Naive thymus-derived CD4-positive, alpha-beta T cell (primary cell): ENCODE measurements at places on chromosomes 12 and 14.

- no peak for DNase-seq
These were observed 47.6 kb upstream of the SELPLG start for GRCh38 chr12:108681317-108681716.

GRCh38 chr12:50069539-50069938 lies 12.1 kb downstream of the ASIC1 start:
- no peak for DNase-seq

DNA sequence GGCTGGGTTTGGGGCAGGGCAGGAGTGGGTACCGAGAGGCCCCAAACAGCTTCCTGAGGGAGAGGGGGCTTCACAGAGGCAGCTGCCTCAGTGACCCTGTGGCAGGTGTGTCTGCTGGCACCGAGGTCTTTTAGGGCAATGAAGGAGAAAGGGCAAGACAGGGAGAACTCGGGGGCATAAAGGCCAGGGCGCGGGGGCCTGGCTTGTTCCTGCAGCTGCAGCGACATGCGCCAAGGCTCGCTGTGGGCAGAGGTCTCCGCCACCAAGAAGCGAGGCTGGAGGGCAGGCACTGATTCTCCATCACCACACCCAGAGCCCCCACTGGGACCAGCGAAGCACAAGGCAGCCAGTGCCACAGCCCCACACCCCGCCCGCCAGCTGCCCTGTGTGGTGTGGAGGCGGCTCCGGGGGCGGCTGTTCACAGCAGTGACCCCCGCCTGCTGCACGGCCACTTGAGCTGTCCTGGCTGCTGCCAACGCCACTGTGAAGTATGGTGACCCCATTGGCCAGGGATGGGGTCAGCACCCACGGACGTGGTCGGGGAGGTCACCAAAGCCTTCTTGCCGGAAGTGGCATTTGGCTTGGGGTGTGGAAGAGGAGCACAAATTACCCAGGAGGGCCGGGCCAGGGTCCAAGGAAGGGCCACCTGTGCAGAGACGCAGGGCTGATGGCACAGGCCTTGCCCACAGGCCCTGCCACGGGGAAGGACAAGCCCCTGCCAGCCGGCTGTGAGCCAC lies 16.4 kb downstream of the BAG5 start:
- no peak for DNase-seq

- DNase-seq, result no peak
These were observed 22.4 kb downstream of the SLC7A8 start for GRCh38 chr14:23160924-23161522.

GRCh38 chr14:56666294-56666693 lies 86.7 kb downstream of the TMEM260 start:
- DNase-seq, result no peak

DNA sequence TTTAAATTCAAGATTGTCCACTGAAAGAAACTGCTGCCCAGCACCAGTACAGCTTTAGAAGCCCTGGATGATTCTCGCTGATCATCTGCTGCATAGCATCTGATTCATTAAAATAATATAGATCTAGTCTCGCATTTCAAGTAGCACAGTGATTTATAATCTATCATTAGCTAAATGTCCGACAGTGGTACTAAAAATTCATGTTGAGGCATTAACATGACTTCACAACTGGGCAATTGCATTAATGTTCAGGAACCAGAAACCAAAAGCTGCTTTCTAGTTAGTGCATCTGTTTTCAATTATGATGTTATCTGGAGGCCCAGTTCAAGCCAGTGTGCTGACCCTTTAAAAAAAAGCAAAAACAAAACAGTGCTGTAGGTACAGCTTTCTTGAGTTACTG lies 1987.2 kb upstream of the SEL1L start:
- no peak for DNase-seq

GRCh38 chr12:2877953-2878732 lies 1.1 kb downstream of the RHNO1 start:
- DNase-seq, result no peak

DNA sequence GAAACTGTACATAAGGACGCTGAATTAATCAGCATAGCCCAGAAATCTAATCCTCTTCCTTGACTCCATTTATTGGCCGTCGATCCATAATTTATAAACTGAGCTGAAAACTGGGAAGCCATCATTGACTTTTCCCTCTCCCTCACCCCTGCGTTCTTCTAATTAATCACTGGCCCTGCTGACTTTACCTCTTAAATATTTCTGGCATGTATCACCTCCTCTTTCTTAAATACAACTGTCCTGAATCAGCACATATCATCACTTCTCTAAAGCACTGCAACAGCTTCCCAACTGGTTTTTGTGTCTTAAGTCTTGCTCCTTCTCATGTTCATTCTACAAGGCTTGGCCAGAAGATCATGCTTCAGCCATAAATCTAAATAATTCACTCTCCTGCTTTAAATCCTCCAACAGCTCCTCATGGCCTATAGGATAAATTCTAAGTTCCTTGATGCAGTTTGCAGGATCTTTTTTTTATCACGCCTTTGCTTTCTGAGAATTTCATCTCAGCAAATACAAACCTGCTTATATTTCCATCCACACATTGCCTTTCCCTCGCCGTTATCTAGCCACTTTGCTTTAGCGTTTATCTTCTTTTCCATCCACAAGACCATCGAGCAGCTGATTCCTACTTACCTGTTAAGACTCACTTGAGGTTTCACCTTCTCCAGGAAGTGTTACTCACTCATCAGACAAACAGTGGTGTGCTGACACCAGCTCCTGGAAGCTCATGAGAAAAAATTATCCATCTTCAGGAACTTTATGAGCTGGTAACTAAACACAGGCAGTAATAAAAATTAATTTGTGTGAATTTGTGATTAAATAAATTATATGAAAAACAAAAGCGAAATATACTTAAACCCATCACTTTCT lies 295.6 kb upstream of the FLRT2 start:
- DNase-seq, result no peak

- DNase-seq, result no peak
These were observed 4.9 kb downstream of the PPP1R3E start for GRCh38 chr14:23297611-23298277.

DNA sequence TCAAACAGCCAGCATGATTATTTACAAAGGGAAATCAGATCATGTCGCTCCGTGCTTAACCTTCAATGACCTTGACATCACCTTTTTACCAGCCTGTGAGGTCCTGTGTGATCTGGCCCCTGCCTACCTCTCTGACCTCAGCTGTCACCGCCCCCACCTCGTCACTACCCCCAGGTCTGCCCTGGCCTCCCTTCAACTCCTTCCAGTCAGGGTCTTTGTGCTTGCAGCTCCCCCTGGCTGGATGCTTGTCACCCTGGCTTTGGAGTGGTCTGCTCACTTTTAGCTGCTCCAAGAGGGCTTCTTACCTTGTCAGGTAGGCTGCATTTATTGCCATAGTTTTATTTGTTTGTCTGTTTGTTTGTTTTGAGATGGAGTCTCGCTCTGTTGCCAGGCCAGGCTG lies 8.2 kb upstream of the MAX start:
- DNase-seq, result no peak

DNA sequence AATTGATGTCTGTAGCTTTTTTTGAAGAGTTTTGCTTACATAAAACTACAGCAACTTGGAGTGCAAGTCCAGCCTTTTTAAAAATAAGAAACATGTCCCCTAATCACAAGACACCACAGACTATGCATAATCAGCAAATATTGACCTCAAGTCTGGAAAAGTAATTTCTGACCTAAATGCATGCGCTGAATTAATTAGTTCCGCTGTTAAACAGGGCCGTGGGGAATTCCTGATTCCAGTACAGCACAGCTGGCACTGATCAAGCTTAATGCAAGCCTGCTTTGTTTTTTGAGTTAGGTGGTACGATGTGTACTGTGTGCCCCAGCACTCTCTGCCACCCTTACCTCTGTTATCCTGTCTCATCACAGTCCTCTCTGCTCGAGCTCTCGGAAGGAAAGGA lies 9.2 kb downstream of the MLH3 start:
- no peak for DNase-seq

GRCh38 chr12:27578689-27579372 lies 54.8 kb downstream of the PPFIBP1 start:
- no peak for DNase-seq

DNA sequence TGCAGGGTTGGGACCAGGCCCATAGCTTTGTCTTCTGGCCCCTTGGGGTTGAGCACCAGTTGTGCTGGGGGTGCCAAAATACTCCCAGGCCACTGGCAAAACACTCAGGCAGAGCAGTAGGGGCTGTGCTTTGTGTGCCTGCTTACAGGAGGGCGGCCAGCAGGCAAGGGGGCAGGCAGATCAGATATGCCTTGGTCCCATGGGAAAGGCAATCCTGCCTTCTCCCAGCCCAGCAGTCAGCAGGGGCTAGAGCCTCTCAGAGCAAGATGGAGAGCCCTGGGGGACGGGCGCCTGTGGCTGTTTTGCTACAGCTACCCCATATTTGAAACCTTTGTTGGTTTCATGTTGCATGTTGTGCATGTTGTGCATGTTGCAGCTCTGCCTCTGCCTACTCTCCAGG lies 36.2 kb upstream of the TMX1 start:
- DNase-seq, result no peak

DNA sequence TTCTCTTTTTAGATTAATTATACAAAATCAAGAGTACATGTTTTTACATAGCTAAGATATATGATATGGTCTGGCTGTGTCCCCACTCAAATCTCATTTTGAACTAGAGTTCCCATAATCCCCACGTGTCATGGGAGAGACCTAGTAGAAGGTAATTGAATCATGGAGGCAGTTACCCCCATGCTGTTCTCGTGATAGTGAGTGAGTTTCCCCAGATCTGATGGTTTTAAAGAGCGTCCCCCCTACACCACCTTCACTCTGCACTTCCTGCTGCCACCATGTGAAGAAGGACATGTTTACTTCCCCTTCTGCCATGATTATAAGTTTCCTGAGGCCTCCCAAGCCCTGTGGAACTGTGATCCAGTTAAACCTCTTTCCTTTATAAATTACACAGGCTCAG lies 21.4 kb upstream of the DRAM1 start:
- no peak for DNase-seq

GRCh38 chr12:92056290-92056689 lies 89.4 kb downstream of the BTG1 start:
- no peak for DNase-seq
